Stimulated activated CD4-positive, alpha-beta T cell treated with anti-CD3 and anti-CD28 coated beads, Interleukin-1b, Interleukin-23, amount 100 ng/mL, for 1 hour (primary cell): ENCODE measurements at places on chromosomes 3 and 15.

DNA sequence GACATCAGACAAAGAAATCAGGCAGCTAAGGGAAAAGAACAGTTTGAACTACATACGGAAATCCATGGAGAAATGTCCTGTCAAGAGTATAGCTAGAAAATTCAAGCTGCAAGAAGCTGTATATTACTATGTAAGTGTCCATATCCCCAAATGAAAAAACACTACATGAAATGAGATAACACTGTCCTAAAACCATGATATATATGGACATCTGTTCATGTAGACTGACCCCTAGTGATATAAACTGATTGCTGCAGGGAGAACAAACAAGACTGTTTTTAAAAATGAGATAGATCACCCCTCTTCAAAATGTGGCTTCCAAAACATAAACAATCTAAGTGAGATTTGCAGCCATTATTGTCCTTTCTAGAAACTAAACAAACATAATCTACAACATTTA is 985.6 kb downstream of the EPHA3 start:
- no peak for DNase-seq

DNA sequence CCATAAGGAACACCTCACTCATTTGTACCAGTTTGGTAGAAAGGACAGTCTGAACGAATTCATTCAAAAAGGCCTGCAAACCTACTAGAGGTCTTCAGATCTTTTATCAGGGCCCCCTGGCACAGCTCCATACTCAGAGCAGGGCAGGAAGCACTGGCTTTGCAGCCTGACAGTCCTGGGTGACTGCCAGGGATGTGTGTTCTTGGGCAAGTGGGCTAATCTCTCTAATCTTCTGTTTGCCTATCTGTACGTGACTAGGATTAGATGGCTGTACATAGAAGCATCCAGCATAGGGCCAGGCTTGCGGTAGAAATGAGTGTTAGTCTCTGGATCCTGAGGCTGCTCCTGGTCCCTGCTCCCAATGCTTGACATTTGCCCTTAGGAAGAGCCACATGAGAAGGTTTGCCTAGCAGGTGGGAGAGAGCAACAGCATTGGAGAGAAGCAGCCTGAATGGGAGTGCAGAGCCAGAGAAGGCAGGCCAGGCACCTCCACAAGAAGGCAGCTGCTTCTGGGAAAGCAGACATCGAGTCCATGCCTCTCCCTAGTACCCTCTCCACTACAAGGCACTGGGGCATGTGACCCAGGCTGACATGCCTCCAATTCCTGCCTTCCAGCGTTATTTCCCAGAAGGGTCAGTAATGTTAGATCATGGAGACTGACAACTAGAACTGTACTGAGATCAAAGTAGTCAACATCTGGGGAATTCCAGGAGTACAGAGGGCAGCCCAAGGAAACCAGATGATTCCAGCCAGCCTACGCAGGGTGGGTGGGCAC is 1.0 kb upstream of the CXCR6 start:
- no peak for DNase-seq

GRCh38 chr3:48738926-48739616 is 22.1 kb upstream of the IP6K2 start:
- no peak for DNase-seq

DNA sequence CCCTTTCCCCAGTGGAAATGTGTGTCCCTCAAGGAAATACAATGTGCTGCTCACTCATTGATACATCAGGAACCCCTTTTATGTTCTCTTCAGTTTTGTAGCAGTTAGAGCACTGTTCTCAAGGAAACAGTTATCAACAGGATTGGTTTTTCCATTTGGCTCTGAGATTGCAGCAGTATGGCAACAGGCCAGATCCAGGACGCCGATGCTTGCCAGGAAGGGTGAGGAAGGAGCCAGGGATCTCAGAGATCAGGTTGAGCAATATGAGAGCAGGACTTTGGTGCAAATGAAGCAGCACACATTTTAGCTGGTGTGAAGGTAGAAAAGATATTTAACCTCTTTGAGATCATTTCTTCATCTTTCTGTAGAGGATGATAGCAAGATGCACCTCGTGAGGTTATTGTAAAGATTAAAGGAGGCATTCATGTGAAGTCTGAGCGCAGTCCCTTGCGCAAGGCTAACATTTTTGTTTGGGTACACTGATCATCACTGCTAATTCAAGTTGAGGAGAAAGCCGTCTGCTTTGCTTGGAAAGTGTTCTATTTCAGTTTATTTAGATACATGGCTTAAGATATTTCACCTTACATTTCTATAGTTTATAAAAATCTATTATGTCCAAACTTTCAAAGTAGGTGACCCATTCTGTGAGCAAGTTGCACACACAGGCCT is 68.5 kb downstream of the KCNH8 start:
- DNase-seq: no peak

- no peak for DNase-seq
Observed at GRCh38 chr3:31354373-31354772, 178.4 kb upstream of the STT3B start.

- no peak for DNase-seq
Observed at GRCh38 chr15:39497759-39498565, 82.9 kb upstream of the THBS1 start.
